GOT3 (cell line): ENCODE measurements at places on chromosomes 6 and 20.

DNA sequence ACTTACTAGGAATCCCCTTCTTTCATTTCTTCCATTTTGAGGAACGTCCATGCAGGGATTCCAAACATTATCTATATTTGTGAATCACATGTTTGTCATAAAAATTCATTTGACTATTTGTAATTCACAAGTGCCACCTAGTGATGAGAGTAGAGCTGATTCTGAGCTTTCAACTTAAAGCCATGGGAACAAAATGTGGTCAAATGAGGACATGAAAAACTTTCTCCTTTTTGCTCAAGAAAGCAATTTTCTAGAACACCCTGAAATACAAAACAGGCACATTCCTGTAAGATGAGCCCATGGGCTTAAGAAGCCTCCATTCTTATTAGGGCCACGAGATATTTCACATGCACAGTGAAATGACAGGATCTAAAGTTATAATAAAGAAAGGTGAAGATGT is 12.3 kb downstream of the MAP3K7 start:
- no peak for DNase-seq

GRCh38 chr6:83490217-83490807 is 22.0 kb upstream of the PRSS35 start:
- DNase-seq: no peak

DNA sequence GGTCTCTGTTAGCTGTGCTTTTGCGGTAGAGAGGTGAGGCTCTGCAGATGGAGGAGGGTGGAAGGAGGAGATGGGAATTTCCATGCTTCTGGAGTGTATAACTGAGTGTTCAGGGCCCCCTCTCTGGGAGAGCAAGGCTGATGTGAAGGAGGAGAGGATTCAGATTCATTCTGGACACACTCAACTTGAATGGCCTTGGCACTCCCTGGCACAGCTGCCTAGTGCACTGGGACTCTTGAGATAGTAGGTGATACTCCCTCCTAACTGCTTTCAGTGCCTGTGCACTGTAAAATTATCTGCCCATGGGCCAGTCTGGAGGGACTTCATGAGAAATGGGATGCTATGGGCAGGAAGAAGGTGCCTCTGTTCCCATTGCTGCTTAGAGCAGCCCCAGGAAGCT is 54.2 kb upstream of the MYL9 start:
- DNase-seq: no peak

DNA sequence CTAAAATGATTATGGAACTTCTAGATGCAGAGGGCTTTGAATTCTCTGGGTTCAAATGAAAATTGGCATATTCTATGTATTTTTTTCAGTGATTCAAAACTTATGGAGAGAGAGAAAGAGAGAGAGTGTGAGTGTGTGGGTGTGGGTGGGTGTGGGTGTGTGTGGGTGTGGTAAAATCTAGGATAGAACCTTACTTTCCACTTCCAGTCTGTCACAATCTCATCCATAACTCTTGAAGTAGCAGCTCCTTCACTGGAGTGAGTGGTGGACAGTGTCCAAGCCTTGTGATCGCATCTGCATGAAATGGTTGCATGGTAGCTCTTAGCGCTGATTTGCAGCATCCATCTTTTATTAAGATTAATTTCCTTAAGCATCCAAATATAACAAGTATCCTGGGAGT is 37.7 kb downstream of the ADGB start:
- no peak for DNase-seq

GRCh38 chr6:4399656-4400055 is 264.3 kb upstream of the ECI2 start:
- DNase-seq: no peak

- no peak for DNase-seq
These were observed 15.0 kb downstream of the RAB23 start for GRCh38 chr6:57207141-57207540.

GRCh38 chr6:4889701-4890100 is 113.5 kb downstream of the CDYL start:
- DNase-seq: no peak

- no peak for DNase-seq
These were observed 95.6 kb upstream of the SUPT3H start for GRCh38 chr6:45473121-45473993.

DNA sequence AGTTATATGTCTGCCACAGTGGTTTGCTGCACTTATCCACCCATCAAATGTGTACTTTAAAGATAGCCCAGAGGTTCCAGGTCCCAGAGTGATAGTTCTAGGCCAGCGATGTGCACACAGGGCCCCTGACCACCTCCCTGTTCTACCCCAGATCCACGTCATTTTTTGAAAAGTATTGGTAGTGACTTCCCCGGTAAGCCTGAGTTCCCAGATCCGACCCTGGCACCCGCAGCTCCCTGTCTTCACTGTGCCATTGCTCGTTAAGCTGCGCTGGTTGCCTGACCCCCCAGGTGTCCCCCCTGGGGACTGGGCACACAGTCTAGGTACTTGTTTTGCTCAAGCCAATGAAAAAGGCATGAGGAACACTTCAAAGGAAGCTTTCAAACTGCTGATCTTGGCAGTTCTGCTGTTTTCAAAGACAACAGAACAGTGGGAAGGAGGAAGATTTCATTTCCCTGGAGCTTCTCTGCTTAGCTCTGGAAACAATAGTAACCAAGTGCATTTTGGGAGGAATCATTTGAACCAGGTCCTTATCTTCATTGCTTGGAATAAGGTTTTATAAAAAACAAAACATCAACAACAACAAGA is 116.3 kb upstream of the TAB2 start:
- DNase-seq: no peak

DNA sequence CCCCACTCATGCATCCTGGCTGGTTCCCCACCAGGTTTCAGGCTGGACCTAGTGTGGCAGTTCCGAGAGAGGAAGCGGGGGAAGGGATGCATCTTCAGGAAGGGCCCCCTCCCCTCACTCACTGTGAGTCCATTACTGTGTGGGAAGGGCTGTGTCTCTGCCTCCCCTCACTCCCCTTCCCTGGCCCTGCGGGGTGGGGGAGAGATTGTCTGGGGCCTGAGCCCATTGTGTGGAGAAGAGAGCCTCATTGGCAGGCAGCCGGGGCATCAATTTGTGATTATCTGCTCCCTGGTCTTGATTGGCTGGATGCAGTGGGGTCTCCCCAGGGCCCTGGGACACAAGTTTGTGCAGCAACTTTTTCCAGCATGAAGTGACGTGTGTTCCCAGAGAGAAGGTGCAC is 4.1 kb upstream of the MYT1 start:
- no peak for DNase-seq

DNA sequence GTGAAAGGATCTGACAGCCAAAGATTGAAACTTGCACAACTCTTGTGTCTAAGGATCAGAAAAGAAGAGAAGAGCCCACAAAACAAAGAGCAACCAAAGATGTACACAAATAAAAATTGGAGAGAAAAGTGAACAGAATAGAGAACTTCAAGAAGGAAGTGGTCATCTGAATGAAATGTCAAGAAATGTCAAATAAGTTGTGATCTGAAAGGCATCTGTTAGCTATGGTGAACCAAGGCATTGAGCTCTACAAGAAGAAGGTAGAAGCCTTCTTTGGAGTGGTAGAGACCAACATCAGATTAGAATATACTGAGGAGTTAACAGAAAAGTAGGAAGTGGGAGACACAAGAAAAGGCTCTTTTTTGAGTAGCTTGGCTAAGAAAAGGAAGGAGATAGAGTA is 28.5 kb downstream of the IL17F start:
- DNase-seq: no peak

GRCh38 chr20:24109008-24109407 is 120.4 kb upstream of the GGTLC1 start:
- no peak for DNase-seq

DNA sequence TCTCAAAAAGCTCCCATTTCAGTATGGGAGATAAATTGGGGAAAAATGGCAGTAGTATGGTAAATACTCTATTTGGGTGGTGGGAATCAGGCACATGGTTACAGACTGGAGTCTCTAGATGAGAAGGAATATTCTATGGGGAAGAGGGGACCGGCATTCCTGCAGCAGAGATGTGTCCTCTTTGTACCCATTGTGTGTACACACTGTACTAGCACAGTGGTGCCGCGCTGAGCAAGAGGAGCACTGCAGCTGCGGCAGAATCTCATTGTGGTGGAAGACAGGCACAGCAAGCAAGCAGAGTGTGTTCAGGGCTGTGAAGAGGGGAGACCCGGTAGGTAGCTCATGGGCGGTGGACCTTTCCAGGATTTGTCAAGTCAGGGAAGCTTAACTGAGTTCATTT is 13.0 kb downstream of the AFDN start:
- DNase-seq: no peak

- no peak for DNase-seq
These were observed 77.1 kb downstream of the TULP4 start for GRCh38 chr6:158389193-158389919.
